ENCODE measurements at places on chromosomes 1 and 21. TPM values are rescaled to one million over a fixed set of nuclear protein-coding genes. Genes with fewer than 3 reads are reported as not detected.

The RBP7 gene
- total RNA-seq, result 8.5 TPM

- DNase-seq, result no peak
Measured at GRCh38 chr1:218415726-218416125, 70.6 kb downstream of the TGFB2 start.

DNA sequence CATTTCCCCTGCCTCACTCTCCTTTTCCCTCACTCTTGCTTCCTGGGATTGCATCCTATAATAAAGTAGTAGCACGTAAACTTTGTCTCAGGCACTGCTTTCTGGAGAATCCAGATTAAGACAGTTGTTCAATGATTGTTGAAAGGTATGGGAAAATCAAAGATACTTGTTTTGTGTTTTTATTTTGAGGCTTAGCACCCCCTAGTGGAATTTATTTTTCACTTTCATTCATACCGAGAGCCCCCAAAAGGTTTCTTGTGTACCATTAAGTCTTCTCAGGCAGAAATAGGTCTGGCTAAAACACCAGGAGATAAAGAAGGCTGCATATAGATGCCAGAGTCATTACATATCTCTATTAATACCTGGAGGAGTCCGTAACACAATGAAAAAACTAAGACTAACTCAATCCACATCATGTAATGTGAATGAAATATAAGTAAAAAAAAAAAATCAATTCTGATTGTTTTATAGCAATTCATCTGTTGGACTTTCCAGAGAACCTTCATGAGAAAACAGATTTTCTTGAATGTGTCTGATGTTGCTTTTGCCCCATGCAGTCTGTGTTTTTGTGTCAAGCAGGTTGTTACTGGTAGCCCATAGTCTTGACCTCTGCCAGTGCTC lies 103.5 kb downstream of the RPE65 start:
- no peak for DNase-seq

DNA sequence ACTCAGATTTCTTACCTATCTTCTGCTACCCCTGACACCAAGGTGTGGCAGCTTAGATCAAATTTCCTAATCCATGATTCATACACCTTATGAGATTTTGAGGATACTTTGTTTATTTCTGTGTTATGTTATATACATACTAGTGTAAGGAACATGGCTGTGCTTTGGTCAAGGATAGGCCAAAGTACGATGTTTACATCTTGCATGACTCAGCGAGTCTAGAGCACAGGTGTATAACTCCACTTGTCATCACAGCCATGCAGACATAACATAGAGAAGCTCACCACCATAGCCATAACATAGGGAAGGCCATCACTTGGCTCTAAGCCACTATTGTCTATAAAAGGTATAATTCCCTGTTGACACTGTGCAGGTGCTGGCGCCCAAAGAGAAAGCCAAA lies 61.2 kb downstream of the GBP6 start:
- DNase-seq, result no peak

The LGR6 gene
- total RNA-seq, result 9.2 TPM

- no peak for DNase-seq
Measured at GRCh38 chr1:27621051-27621920, 13.7 kb downstream of the FGR start.

The RGS16 gene
- total RNA-seq, result 22.4 TPM

- DNase-seq, result no peak
Measured at GRCh38 chr1:85555420-85555819, 25.1 kb upstream of the CCN1 start.

DNA sequence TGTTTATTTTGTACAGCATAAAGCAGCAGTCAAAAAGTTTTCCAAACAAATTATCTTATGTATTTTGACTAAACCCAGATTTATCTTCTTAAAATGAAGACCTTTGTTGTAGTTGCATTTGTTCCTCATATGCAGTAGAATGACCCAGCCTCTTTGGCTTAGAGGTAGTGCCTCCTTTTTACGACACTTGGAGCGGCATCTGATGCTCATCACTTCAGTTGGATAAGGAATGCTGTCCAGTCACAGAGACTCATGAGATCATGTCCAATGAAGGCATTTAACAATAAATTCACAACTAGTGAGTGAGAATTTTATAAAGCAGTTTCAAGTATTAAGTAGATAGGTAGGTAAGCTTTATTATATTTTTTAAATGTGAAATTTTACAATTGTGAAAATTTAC lies 35.2 kb downstream of the PTPRC start:
- no peak for DNase-seq

- no peak for DNase-seq
Measured at GRCh38 chr1:76444773-76445172, 370.2 kb downstream of the ST6GALNAC3 start.

GRCh38 chr1:113320272-113320671 lies 70.0 kb upstream of the MAGI3 start:
- no peak for DNase-seq

The PLA2G2D gene
- total RNA-seq, result not detected

- peak; percentile 55 for DNase-seq
Measured at GRCh38 chr1:216221260-216221700, 202.0 kb downstream of the USH2A start.

DNA sequence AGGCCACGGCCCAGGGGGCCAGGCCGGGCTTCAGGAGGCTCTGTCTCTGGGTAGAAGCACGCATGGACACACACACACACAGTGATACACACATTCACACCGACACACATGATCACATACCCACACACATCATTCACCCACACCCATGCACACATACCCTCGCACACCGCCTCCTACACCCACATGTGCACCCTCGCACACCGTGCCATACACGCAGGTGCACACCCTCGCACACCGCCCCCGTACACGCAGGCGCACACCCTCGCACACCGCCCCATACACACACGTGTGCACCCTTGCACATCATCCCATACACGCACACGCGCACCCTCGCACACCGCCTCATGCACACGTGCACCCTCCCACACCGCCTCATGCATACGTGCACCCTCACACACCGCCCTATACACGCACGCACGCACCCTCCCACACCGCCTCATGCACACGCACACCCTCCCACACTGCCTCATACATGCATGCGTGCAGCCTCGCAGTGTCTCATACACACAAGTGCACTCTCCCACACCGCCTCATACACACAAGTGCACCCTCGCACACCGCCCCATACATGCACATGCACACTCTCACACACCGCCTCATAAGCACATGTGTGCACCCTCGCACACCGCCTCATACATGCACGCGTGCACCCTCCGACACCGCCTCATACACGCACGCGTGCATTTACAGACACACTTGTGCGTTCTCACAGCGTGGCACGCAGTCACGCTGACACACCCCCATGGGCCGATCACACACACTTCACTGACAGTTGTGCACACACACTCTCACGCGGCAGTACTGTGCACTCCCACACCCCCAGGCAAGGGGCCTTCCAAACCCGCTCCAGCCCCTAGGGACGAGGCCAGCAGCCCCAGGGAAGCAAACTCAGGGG lies 128.1 kb downstream of the SIK1 start:
- DNase-seq, result no peak

DNA sequence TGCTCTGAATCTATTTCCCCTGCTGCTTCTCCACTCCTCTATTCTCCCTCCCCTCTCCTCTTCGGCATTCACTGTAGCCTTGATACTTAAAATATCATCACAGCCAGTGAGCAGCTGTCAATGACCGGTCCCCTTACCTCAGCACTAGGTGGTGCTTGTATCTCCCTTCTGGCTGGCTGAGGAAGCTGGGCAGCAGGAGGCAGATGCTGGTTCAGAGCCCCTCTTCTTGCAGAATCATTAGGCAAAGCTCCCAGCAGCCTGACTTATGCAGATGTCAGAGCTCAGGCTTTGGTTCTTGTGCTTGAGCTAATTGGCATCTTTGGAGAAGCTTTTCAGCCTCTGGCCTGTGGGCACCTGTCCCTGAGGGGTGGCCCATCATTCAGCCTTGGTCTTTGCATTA lies 31.9 kb upstream of the KCNA2 start:
- DNase-seq, result no peak

GRCh38 chr1:163378554-163378953 lies 56.8 kb downstream of the NUF2 start:
- DNase-seq, result no peak

GRCh38 chr1:17757426-17757825 lies 2.3 kb downstream of the ACTL8 start:
- no peak for DNase-seq

The SLC41A1 gene
- 27.4 TPM for total RNA-seq

- DNase-seq, result no peak
Measured at GRCh38 chr1:248881261-248881660, 22.4 kb upstream of the ZNF692 start.
